ENCODE measurements at places on chromosomes 12 and 14.

GRCh38 chr12:115101520-115101919 lies 417.5 kb upstream of the TBX3 start:
- DNase-seq: no peak

GRCh38 chr12:95116773-95117172 lies 43.4 kb upstream of the NR2C1 start:
- DNase-seq: no peak

- peak; percentile 86 for DNase-seq
Measured at GRCh38 chr12:89927226-89927698, 218.6 kb upstream of the ATP2B1 start.

- no peak for DNase-seq
Measured at GRCh38 chr12:100908501-100908900, 113.9 kb downstream of the ANO4 start.

GRCh38 chr12:106712768-106713167 lies 61.7 kb upstream of the RIC8B start:
- no peak for DNase-seq

DNA sequence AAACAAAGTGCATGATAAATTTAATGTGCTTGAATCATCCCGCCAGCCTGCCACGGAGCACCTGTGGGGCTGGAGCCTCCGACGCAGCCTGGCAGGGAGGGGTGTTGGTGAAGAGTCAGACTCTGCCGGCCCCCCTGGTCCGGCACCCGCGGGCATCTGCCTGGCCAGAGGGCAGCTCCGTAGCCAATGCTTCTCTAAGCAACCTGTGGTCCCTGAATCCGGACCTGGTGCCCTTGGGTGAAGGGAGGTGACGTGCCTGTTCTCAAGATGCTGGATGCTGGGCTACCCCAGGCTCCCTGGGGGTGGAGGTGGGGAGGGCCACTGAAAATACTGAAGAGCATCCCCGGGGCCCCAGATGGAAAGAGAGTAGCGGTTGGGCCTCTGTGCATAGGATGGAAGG lies 158.6 kb upstream of the C14orf180 start:
- DNase-seq: no peak

GRCh38 chr12:116039081-116039480 lies 238.4 kb downstream of the MED13L start:
- DNase-seq: no peak

GRCh38 chr12:11677093-11677492 lies 27.6 kb downstream of the ETV6 start:
- DNase-seq: no peak

DNA sequence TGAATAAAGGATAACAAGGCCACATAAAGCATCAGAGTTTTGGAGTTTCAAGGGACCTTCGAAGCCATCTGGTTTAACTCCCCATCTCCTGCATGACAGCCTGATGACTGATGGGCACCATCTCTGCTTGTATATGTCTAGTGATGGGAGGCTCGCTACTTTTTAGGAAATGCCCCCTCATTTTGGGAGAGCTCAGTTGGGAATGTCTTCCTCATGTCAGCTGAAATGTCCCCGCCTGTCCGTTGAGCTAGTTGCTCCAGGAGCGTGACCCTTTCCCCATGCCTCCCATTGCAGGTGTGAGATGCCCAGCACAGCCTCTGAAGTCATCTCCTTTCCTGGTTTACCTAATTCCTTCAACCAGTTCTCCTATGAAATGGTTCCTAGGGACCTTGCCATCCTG lies 69.6 kb upstream of the CAPRIN2 start:
- DNase-seq: no peak

- peak; percentile 13 for DNase-seq
Measured at GRCh38 chr12:72272731-72273498, 745 bp downstream of the TRHDE start.

GRCh38 chr12:101648195-101648594 lies 49.2 kb upstream of the CHPT1 start:
- no peak for DNase-seq

DNA sequence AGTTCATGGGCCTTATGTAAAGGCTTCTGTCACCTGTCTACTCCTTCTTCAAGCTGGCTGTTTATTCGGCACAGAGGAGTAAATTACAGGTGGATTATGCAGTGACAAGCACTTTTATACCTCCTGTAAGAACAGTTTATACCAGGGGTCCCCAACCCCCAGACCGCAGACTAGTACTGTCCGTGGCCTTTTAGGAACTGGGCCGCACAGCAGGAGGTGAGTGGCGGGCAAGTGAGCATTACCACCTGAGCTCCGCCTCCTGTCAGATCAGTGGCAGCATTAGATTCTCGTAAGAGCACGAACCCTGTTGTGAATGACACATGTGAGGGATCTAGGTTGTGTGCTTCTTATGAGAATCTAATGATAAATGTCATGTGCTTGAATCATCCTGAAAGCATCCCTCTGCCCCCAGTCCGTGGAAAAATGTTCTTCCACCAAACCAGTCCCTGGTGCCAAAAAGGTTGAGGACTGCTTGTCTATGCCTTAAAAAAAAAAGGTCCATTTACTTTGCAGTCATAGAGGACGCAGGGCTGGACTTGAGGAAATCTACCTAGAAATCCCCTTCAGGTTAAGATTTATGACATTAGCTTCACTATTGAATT lies 78.8 kb downstream of the ETV6 start:
- no peak for DNase-seq

DNA sequence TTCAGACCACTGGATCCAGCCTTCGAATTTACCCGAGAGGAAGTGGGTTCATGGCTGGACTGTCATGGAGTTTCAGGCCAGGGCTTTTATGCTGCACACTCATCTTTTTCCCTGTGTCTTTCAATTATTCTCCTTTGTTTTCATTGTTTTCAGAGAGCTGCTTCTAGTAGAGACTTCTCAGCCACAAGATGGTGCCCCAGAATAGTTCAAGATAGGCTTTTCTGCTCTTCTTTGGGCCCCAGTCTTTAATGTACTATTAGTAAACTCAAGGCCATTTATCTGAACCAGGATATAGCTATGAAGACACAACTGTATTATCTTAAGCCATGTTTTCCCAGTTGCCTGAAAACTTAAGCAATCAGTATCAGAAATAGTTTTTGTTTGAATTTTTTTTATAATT lies 30.4 kb upstream of the PSMA6 start:
- peak; percentile 46 for DNase-seq

DNA sequence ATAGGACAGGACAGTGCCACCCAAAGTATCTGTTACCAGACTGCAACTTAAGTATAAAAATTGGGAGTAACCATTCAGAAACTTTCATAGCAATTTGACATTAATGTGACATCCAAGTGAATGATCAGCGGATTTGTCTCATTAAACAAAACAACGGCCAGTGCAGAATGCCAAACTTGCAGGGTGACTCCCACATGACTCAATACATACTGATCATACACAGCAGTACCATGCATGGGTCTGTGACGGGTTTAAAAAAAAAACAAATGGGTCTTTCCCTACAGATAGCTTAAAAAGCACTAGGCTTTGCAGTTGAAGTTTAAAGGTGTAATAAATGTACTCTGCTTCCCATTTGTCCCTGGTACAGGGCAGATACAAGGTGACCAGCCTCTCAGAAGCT lies 116.6 kb downstream of the SLC35F4 start:
- no peak for DNase-seq

DNA sequence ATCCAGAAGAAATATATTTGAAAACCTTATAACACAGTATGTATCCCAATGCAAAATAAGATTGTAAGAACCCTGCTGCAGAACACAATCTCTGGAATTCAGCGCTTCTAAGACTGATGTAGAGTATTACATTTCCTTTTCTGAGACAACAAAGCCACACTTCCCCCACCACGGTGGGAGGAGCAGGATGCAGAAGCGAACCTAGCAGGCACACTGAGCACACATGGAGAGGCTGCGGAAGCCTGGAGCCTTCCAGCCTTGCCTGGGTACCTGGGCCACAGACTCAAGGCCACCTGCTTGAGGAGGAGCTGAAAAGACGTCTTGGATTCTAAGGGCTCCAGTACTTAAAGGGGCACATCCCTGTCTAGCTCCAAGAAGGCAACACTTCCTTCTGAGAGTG lies 46.4 kb downstream of the TCHP start:
- DNase-seq: peak; percentile 58

- DNase-seq: no peak
Measured at GRCh38 chr14:94787655-94788054, 17.7 kb upstream of the GSC start.

GRCh38 chr12:52969828-52970569 lies 21.1 kb downstream of the KRT18 start:
- DNase-seq: no peak

Measured in hematopoietic multipotent progenitor cell treated with erythropoietin and hydrocortisone succinate and interleukin-3 and kit ligand, for 4 days (in vitro differentiated cells).